ENCODE measurements at places on chromosomes 4 and X. TPM values are rescaled to one million over a fixed set of nuclear protein-coding genes. Genes with fewer than 3 reads are reported as not detected.

Gene EDNRA
- total RNA-seq = 50.6 TPM

Gene EOLA1
- total RNA-seq = 23.6 TPM

Gene SYNPO2
- total RNA-seq = 144 TPM

Gene NOCT
- total RNA-seq = 7.4 TPM

Gene MAGEA9B
- total RNA-seq = not detected

Gene DCAF12L2
- total RNA-seq = 1.5 TPM

Gene RHOXF1
- total RNA-seq = not detected

Gene INTU
- 31.5 TPM for total RNA-seq

Gene GPC4
- total RNA-seq = 5.9 TPM

Gene CT45A2
- total RNA-seq = not detected

Gene TLR3
- total RNA-seq = 8.5 TPM

Gene RBMXL3
- total RNA-seq = not detected

Gene NDP
- total RNA-seq = 4.4 TPM

Gene MID1
- 10.8 TPM for total RNA-seq

Gene SMIM10
- total RNA-seq = 4.6 TPM

Gene CSN1S1
- total RNA-seq = not detected

Gene SMR3B
- not detected for total RNA-seq

Gene ASB11
- total RNA-seq = not detected

Gene HSD17B13
- total RNA-seq = 0.14 TPM

Gene CCDC120
- 2.0 TPM for total RNA-seq

Gene KIF4A
- not detected for total RNA-seq

Gene GLRA3
- 0.41 TPM for total RNA-seq

Gene GPRASP3
- total RNA-seq = 26.2 TPM

Gene UGT2A1
- not detected for total RNA-seq

Gene ZFX
- 102 TPM for total RNA-seq

Gene KLHL4
- 32.7 TPM for total RNA-seq

Gene TLR10
- not detected for total RNA-seq

Measured in uterus (tissue), 4 donors.